ENCODE measurements at places on chromosomes 1 and 21.

- no peak for DNase-seq
Observed at GRCh38 chr1:178864326-178864725, 6.6 kb downstream of the ANGPTL1 start.

GRCh38 chr1:178572604-178573003 lies 59.7 kb downstream of the TEX35 start:
- DNase-seq: no peak

GRCh38 chr1:25020851-25021590 lies 90.9 kb upstream of the RUNX3 start:
- DNase-seq: no peak

GRCh38 chr1:63223426-63223825 lies 98.9 kb upstream of the FOXD3 start:
- no peak for DNase-seq

- no peak for DNase-seq
Observed at GRCh38 chr21:29289317-29289716, 9.4 kb upstream of the BACH1 start.

DNA sequence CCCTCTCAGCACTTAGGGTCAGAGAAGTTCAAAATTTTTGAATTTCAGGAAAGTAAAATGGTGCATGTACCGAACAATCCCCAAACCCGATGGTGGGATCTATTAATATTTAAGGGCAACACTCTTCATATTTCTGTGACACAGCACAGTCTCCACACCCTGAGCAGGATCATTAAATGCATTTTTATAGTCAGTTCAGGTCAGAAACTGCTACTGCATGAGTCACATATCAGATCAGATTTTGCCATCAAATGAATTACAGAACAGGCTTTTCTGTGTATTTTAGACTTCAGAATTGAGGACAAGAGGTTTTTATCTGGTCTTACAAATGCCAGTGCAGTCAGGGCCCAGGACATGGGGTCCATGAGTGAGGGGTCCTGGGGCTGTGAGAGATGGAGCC lies 79.2 kb downstream of the RIPK4 start:
- no peak for DNase-seq

DNA sequence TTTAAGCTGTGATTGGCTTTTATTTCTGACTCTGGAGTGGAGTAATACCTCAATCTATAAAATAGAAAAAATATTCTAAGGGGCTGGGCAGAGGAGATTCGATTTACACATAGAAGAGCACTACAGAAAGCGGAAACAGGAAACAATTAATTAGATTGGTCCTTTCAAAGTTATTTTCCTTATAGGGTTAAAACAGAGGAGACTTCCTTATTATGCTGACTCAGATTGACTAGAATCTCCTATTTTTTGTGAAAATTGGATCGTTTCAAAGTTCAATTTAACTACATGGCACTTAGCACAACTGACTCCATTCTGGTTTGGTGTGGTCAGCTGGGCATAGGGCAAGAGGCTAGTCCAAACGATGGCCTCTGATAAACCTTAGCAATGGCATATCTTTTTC lies 48.3 kb upstream of the NCAM2 start:
- no peak for DNase-seq

GRCh38 chr1:46396441-46397398 lies 2.6 kb downstream of the FAAH start:
- no peak for DNase-seq

GRCh38 chr1:223815865-223816264 lies 29.9 kb downstream of the TP53BP2 start:
- no peak for DNase-seq

GRCh38 chr21:15203740-15204139 lies 138.9 kb upstream of the NRIP1 start:
- DNase-seq: no peak

DNA sequence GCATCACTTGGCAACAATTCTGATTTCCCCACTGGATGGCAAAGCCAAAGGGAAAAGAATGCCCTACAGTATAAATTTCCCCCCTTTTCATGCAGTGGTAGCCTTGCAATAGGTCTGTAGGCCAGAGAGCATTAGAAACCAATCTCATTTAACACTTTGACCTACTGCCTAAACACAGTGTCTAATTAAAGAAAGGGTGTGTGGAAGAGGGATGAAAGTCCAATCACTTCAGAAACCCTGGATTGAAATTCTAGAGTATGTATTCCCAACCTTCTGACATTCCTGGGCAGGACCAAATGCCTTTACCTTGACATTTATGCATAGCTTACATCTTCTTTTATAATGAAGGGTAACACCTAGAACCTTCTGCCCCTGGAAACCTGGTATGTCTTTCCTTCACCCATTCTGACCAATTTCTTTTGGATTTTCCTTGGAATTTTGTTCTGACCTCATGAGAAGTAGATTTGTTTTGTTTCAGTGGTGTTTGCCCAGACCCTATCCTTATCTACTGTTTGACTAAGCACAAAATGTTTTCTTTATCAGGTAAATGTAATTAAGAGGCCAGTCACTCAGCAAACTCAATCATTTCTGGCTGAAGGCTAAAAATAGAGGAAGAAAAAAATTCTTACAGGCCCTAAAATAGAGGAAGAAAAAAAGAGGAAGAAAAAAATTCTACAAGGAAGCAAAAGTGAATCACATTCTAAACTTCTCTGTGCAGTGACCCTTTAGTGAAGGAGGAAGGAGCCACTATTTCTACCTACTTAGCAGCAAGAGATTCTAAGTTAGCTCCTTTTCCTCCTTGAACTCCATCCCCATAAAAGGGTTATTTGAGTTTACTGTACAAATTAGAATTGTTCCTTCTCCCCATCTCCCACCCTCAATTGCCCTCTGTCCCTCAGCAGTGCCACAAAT lies 129.5 kb upstream of the DSCAM start:
- no peak for DNase-seq

GRCh38 chr1:93549131-93549530 lies 101.2 kb downstream of the FNBP1L start:
- no peak for DNase-seq

DNA sequence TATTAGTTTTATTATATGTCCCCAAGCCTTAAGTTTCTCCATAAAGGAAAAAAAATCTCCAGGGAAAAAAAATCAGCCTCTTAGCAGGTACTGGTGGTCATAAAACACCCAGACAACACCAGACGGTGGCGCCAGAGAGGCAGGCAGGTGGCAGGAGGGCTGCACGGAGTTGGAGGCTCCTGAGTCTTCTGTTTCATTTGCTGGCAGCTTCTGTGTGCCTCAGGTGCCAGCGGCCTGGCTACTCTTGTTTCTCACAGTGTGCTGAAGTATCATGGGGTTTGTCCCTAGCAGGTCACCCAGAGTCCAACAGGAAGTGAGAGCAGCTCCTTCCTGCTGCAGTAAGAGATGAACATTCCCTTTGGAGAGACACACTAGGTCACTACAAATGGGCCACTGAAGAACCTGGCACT lies 123.3 kb upstream of the GADD45A start:
- DNase-seq: peak; percentile 73

- no peak for DNase-seq
Observed at GRCh38 chr21:45323487-45324311, 36.0 kb upstream of the POFUT2 start.

DNA sequence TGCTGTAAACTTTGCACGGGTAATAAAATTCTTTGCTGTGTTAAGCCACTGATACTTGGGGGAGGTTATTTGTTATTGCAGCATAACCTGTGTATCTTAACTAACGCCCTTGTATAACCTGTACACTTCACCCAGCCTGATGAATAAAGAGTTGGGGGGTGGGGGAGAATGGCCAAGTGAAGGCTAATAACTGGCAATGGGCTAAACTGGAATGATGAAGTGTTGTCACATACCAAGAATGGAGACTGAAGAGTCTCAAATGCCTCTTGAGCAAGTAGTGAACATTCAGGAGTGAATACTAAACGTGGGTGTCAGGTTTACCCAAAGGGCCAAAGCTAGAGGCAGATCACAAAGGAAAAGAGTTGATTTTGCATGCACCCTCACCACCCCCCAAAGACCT lies 169.4 kb downstream of the C1orf94 start:
- no peak for DNase-seq

DNA sequence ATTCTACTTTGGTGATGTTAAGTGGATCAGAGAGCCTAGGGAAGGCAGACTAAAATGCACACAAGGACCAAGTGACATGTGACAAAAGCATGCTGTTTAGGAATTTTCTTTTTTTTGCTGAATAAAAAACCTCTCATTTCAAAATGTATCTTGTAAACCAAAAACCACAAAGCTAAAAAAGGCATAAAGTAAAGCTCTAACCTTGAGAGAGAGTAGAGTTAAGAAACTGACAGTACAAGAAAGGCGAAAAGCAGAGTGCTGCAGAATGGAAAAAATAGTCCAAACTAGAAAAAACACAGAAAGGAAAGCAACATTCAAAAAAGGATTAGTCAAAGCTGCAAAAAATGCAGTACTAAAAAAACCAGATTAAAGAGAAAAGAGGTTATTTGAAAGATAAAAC lies 76.5 kb downstream of the EPS15 start:
- no peak for DNase-seq

- no peak for DNase-seq
Observed at GRCh38 chr21:37232274-37233018, 34.7 kb downstream of the VPS26C start.

DNA sequence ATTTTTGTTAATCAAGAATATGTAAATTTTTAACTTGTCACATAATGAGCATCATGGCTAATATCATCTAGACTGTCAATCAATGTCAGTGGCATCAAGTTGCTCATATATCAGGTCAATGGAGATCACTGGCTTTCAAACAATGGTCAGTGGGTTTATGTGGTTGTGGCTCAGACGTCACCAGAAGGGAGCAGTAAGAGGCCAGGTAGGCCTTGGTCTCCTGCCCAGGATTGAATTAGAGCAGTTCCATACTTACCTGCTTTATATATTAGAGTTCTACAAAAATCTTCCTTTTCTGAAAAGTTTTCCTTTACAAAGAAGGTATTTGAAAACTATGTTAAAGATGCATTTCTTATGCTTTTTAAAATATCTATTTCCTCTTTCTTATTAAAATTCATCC lies 206.3 kb upstream of the B3GALT2 start:
- no peak for DNase-seq

GRCh38 chr1:116001739-116002487 lies 25.6 kb downstream of the SLC22A15 start:
- DNase-seq: no peak

DNA sequence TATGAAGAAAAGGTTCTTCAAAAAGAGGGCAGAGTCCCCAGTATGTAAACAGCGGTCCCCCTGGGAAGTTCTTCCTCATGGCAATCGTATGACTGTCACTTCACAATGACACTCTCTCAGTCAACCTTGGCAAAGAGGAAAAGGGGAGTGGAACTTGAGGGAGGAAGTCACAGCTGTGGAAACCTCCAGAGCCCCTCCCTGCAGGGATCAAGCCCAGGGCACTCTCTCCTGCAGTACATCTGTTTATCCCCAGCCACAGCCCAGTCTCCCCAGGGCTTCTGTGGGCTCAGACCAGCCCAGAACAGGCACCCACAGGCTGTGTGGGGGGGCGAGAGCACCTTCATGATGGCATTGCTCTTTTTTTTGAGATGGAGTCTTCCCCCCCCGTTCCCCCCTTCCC lies 2.0 kb downstream of the ATP13A2 start:
- no peak for DNase-seq

- no peak for DNase-seq
Observed at GRCh38 chr1:37112430-37112829, 78.1 kb upstream of the GRIK3 start.

- no peak for DNase-seq
Observed at GRCh38 chr1:198481661-198482060, 58.8 kb downstream of the ATP6V1G3 start.

DNA sequence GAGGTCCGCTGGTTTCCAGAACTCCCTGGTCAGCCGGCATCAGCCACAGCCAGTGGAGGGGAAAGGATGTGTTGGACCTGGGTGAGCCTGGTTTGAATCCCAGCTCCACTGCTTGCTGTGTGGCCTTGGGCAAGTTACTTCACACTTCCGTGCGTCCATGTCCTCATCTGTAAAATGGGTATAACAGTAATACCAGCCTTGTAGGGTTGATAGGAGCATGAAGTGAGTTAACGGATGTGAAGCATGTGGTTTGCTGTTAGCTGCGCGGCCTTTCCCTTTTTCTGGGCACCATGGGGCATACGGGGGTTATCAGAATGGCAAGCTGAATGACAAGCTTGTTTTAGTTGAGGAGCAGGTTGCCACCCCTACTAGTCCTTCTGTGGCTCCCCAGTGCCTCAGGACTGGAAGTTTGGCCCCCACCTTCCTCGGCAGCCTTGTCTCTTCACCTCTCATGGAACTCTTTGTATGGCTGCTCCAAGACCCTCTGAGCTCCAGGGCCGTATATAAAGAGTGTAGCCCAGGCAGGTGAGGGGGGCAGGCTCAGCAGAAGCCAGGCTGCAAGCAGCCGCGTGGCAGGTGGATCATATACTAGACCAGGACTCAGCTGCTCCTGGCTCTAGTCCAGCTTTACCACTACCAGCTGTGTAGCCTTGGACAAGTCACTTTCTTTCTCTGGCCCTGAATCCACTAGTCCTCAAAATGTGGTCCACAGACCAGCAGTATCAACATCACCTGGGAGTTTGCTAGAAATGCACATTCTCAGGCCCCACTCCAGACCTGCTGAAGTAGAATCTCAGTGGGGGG lies 95.4 kb downstream of the LACTBL1 start:
- DNase-seq: no peak

GRCh38 chr1:1092149-1092855 lies 18.2 kb upstream of the RNF223 start:
- no peak for DNase-seq

GRCh38 chr1:53348486-53349368 lies 20.9 kb upstream of the LRP8 start:
- DNase-seq: no peak

GRCh38 chr1:205064741-205065316 lies 19.4 kb downstream of the TMEM81 start:
- DNase-seq: no peak

- no peak for DNase-seq
Observed at GRCh38 chr1:101043776-101044175, 18.2 kb upstream of the DPH5 start.

DNA sequence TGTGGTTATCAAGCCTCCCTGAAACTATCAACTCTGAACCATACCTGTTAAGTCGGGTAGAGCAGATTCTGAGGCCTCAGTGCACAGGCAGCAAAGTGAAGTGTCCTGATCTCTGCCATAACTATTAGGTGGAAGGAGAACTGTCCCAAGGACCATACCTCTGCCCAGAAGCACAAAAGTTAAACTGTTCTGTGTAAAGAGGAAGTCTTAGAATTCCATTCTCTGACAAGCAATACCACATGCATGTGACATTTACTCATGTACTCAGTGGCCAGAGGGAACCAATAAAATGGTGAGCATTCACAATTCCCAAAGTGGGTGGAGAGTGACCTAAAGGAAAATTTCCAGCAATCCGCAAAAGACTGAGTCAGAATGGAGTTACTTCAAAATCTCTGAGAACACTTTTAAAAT lies 61.0 kb downstream of the TOR3A start:
- no peak for DNase-seq

DNA sequence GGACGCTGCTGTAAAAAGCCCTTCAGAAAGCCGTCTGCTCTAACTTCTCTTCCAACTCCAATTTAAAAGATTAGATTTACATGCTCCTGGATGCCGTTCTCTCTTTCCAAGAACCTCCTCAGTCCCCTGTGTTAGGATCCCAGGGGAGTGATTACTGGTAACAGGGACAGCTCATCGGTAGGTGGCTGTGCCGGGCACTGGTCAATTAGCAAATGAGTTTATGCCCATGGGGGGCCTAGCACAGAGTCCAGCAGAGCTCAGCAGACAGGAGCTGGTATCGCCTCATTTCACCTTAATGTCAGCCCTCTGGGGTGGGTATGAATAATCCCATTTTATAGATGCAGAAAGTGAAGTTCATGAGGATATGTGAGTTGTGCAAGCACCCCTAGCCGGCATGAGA lies 191.9 kb downstream of the GRIK3 start:
- no peak for DNase-seq

GRCh38 chr21:43752758-43753438 lies 23.2 kb downstream of the CSTB start:
- DNase-seq: no peak

- no peak for DNase-seq
Observed at GRCh38 chr1:246195296-246195695, 311.8 kb downstream of the SMYD3 start.
